ENCODE measurements at places on chromosomes 7 and 10. TPM values are rescaled to one million over a fixed set of nuclear protein-coding genes. Genes with fewer than 3 reads are reported as not detected.

The DPP6 gene
- 38.7 TPM for total RNA-seq

- H3K4me3 ChIP-seq, result no peak overlapping the region
- no peaks in the 10 kb centered on the region for H3K4me1 ChIP-seq
- DNase-seq, result no peak
Measured at GRCh38 chr7:128450409-128450808, 5.3 kb upstream of the HILPDA start.

DNA sequence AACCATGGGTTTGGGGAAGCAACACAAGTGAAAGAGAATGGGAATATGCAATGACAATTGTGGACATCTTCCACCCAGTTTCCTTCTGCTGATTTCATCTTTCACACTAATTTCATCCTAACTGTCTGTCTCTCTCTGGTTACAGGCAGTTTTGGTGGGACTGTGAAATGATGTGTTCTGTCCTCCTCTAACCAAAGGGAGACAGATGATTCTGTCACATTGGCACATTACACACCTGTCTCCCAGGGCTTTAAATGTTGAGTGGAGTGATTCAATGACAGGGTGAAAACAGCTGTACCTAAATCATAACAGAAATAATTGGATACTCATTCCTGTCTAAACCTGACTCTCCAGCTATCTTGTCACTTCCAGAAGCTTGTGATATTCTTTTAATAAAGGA lies 60.0 kb downstream of the DGKB start:
- no peak overlapping the region for H3K4me3 ChIP-seq
- H3K4me1 ChIP-seq, result no peaks in the 10 kb centered on the region
- no peak overlapping the region for H3K27ac ChIP-seq
- H3K27me3 ChIP-seq, result no peaks in the 10 kb centered on the region
- no peaks in the 10 kb centered on the region for H3K36me3 ChIP-seq
- no peak for DNase-seq

DNA sequence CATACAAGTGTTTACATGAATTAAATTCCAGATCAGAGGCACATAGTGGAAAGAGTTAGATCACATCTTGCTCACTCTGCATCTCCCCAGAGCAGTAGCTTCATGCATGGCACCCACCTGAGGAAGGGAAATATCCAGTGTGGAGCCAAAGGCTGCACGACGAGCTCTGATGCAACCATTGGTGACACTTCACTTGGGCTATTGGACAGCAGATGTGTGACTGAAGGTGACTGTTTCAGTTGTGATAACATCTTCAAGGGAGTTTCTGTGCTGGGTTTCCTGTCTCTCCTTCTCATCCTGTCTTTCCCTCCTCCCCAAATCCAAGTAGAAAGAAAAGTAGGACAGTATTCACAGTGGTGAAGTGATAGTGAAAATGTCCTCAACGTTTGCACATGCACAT lies 115.0 kb downstream of the TAF3 start:
- no peak overlapping the region for H3K27ac ChIP-seq
- no peaks in the 10 kb centered on the region for H3K27me3 ChIP-seq
- H3K36me3 ChIP-seq, result no peaks in the 10 kb centered on the region
- H3K4me3 ChIP-seq, result no peak overlapping the region
- DNase-seq, result no peak

DNA sequence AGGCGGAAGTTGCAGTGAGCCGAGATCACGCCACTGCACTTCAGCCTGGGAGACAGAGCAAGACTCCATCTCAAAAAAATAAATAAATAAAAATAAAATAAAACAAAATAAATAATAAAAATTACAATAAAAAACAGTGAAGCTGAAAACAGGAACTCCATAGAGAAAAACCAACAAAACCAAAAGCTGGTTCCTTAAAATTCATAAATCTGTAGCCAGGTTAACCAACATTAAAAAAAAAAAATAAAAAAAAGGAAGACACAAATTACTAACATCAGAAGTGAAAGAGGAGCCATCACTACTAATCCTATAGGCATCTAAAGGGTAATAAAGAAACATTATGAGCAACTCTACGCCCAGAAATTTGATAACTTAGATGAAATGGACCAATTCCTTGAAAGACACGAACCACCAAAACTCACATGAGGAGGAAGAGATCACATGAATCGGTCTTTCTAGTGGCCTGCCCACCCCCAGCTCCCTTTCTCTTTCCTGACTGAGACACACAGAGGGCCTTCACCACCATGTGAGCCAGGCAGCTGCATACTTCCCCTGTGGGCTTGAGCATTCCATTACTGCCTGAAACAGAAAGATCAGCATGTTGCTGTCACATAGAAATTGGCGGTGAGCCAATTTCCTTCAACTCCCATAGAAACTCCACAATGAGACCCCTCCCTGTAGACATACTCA lies 208.7 kb downstream of the MAD1L1 start:
- H3K4me3 ChIP-seq, result no peak overlapping the region
- no peak for DNase-seq
- no peak overlapping the region for H3K27ac ChIP-seq
- H3K36me3 ChIP-seq, result no peaks in the 10 kb centered on the region

The GPR141 gene
- total RNA-seq, result 0.36 TPM

DNA sequence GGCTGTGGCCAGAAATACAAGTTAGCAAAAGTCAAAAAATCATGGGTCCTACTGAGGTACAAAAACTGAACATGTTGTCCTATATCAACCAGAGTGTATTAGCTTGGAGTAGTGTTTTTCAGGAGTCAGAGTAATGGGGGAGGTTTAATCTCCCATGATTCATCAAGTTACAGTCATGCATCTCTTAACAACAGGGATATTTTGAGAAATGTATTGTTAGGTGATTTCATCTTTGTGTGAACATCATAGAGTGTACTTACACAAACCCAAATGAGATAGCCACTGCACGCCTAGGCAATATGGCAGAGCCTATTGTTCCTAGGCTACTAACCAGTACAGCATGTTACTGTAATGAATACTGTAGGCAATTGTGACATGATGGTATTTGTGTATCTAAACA lies 14.9 kb upstream of the TES start:
- H3K4me1 ChIP-seq, result no peaks in the 10 kb centered on the region
- H3K27ac ChIP-seq, result no peak overlapping the region
- no peaks in the 10 kb centered on the region for H3K27me3 ChIP-seq

All from prostate gland (tissue), 2 donors.